CMK (cell line): ENCODE measurements at places on chromosomes 3 and 15.

GRCh38 chr3:39372833-39373232, 10.3 kb upstream of the SLC25A38 start:
- no peak for DNase-seq

DNA sequence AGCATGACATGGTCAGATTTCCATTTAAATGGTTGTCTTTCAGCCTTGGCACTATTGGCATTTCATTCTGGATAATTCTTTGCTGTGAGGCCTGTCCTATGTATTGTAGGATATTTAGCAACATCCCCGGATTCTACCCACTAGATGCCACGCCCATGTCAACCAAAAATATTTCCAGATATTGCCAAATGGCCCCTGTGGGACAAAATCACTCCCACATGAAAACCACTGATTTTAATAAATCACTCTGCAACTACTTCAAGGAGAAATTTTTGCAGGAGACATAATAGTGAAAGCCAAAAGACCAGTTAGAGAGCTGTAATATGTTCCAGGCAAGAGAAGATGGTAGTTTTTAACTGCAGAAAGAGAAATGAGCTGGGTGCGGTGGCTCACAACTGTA, 55.9 kb upstream of the RARB start:
- DNase-seq, result no peak

GRCh38 chr3:47854720-47855455, 52.0 kb downstream of the DHX30 start:
- DNase-seq, result no peak

DNA sequence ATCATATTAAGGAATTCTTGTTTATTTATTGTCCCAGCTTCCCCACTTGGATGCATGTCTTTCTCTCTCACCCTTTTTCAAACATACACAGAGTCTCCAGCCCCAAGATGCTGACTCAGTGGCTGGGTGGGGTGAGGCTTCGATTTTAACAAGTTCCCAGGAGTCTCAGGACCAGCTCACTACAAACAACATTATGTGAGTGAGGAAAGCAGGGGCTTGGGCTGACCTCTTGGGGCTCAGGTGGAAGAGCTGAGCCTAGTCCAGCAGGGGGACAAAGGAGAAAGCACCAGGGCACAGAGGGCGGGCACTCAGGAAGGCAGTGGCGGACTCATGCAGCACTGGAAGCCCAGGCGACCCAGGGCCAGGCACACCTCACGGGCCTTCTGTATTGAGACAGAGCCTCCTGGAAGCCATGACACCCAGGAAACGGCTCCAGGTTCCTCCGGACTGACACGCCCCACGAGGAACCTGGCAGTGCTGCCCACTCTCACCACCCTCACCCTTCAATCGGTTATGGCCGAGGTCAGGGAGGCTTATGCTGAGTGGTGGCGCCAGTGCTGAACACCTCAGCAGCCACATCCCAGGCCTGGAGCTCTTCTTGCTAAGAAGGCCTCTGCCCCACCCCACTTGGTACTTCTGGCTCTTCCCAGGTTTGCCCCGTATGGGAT, 97.4 kb downstream of the LRIG1 start:
- no peak for DNase-seq

DNA sequence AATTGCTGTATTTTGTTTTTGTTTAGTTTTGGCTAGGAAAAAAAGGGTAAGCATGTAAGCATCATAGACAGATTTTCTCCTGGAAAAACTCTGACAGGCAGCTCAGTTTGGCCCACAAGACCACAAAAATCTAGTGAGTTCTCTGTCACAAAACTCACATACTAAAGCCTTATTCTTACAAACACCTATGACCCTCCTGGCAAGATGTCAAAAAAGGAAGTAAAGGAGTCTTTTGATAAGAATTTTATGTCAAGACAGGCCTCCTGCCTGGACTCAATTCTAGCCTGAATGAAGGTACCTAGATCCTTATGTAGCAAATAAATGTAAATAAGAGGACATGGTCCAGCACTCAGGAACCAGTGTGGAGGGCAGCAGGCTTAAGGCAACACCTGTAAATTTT, 668.3 kb upstream of the ZNF385D start:
- no peak for DNase-seq

- DNase-seq, result no peak
These were observed 27.3 kb upstream of the RAD18 start for GRCh38 chr3:8990266-8991215.

- no peak for DNase-seq
These were observed 16.0 kb upstream of the CCNL1 start for GRCh38 chr3:157175691-157176507.

DNA sequence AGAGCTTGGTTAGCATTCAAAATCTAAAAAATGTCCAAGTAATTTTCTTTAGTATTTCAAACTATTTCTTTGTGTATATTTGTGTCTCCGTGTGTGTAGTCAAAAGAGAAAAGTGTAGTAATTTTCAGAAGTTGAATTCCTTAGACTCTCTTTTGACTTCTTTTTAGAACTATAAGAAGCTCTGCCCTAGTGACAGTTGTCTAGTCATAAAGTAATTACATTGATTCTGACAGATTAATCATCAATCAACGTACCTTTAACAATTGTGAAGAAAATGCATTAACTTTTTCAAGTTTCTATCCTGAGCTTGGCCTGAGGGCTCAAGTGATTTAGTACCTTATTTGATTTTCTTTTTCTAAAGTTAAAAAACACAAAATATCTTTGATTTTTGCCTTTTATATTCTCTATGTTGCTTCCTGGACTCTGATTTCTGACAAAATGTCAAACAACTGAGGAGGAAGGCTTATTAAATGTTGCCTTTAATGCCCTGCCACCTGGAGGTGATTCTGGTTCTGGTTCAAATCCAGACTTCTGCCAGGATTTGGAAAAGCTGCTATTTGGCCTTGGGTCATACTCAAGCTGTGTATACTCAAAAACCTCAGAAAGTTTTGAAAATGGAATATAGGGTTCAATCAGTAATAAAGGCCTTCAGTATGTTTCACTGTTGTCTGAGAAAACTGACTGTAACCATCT, 653.6 kb downstream of the NSUN3 start:
- DNase-seq, result no peak

DNA sequence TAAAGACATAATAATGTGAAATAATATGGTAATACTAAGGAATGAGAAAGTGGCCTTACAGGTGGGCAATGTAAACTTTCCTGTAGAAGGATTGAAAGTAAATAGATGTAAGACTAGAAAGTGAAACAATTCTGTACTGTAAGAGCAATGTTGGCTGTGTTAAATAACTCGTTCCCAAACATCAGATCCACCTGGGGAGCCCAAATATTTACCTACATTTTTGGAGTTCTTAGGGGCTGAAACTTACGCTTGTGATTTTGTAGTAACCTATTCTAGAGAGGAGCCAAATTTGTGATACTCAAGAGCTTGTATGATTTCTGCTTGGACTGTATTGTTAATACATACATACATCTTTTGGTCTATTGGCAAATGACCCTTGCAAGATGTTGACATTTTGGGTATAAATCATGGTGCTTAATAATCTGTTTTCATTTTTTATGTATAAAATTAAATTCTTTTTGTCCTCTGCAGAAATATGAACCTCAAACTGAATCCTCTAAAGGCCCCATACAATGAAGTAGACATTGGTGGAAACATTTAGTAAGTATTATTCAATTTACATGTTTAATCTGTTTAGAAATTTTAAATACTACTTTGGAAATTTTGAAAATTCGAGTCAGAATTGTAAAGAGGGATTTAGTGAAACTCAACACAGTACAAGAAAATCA, 8.5 kb upstream of the CHD2 start:
- no peak for DNase-seq
